Esophagus mucosa (tissue), 1 donor: ENCODE measurements at places on chromosomes 3 and 15. TPM values are rescaled to one million over a fixed set of nuclear protein-coding genes. Genes with fewer than 3 reads are reported as not detected.

PPP1R14D gene
- not detected for total RNA-seq

PRR23C gene
- total RNA-seq, result not detected

LMAN1L gene
- total RNA-seq, result not detected

FILIP1L gene
- total RNA-seq, result 2.3 TPM

UNC13C gene
- total RNA-seq, result 0.04 TPM

WHAMM gene
- 4.0 TPM for total RNA-seq

MCTP2 gene
- total RNA-seq, result 14.6 TPM

CPEB1 gene
- total RNA-seq, result 0.12 TPM

CLK3 gene
- total RNA-seq, result 41.0 TPM

CDHR4 gene
- not detected for total RNA-seq

CNTN4 gene
- 0.68 TPM for total RNA-seq

SLC12A1 gene
- total RNA-seq, result not detected

COL6A5 gene
- total RNA-seq, result 0.16 TPM

PIK3CB gene
- 22.8 TPM for total RNA-seq

ZNF774 gene
- total RNA-seq, result 2.4 TPM

TICRR gene
- 17.0 TPM for total RNA-seq

PRSS50 gene
- not detected for total RNA-seq

GREM1 gene
- 9.2 TPM for total RNA-seq

PTH1R gene
- 0.28 TPM for total RNA-seq

PHC3 gene
- 26.7 TPM for total RNA-seq

CEP19 gene
- total RNA-seq, result 1.0 TPM

SECISBP2L gene
- total RNA-seq, result 19.3 TPM

DCLK3 gene
- 0.04 TPM for total RNA-seq

RBP2 gene
- not detected for total RNA-seq

PLIN1 gene
- total RNA-seq, result 0.32 TPM

TMEM41A gene
- total RNA-seq, result 23.2 TPM

CFAP100 gene
- total RNA-seq, result not detected

WNT7A gene
- 0.16 TPM for total RNA-seq

FEZF2 gene
- total RNA-seq, result not detected

STAC gene
- 0.08 TPM for total RNA-seq

KNL1 gene
- total RNA-seq, result 8.8 TPM

HCN4 gene
- not detected for total RNA-seq

ITIH4 gene
- total RNA-seq, result 2.1 TPM

MAP3K13 gene
- total RNA-seq, result 22.0 TPM

IL5RA gene
- total RNA-seq, result not detected

GOLGA8J gene
- total RNA-seq, result 0.20 TPM

LIPH gene
- total RNA-seq, result 14.6 TPM

MORC1 gene
- total RNA-seq, result not detected

WDR93 gene
- not detected for total RNA-seq

MME gene
- 0.60 TPM for total RNA-seq

C15orf62 gene
- 4.0 TPM for total RNA-seq

SEMA5B gene
- total RNA-seq, result not detected
